Putamen (tissue), 1 donor: ENCODE measurements at places on chromosomes 12 and 14.

- no peak for DNase-seq
Measured at GRCh38 chr12:10052193-10052913, 21.9 kb downstream of the CLEC9A start.

DNA sequence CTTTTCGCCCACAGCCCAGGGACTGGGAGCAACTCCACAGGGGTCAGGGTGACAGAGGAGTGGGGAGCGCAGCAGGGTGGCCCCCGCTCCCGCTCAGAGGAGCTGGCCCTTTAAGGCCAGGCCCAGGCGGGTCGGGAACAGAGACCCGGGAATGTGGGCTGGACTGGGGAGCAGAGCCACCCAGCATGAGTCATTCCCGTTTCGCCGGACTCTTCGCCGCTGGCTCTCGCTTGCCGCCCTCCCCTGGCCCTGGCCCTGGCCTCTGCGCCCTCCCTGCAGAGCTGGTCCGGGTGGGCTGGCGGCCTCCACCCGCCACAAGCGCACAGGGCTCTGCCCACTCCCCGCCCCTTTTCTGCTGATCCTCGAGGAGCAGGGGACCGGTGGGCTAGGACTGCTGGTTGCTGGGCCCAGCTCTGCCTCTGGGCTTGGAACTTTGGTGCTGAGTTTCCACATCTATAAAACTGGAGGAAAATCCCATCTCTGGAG lies 92.8 kb downstream of the NINJ2 start:
- DNase-seq = no peak

DNA sequence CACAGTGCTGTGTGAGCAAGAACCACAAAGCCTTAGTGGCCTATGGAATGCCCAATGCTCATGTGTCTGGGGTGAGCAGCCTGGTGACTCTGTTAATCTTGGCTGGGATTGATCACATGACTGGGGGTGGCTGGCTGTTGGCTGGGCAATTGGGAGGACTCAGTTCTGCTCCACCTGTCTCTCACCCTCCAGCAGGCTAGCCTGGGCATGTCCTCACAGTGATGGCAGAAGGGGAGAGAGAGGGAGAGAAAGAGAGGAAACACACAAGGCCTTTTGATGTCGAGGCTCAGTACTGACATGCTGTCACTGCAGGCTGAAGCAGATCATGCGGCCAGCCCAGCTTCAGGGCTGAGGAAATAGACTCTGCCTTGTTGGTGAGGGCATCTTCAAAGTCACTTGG lies 136.8 kb downstream of the TBX5 start:
- no peak for DNase-seq

DNA sequence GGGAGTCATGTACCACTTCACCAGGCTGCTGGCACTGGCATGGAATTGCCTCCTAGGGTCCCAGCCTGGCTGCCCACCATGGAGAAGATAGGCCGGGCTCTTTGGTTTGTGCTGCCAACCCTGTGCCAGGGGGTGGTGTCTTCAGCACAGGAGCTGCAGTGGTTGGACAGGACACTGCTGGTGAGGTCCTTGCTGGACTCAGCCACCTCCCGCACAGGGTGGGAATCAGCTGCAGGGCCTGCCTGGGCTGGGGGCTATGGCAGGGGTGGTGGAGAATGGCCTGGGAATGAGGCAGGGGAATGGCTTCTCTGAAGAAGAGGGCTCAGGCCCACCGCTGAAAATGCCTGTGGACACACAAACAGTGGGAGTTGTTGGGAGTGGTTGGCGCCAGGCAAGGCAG lies 70.6 kb upstream of the CAPRIN2 start:
- DNase-seq = no peak

DNA sequence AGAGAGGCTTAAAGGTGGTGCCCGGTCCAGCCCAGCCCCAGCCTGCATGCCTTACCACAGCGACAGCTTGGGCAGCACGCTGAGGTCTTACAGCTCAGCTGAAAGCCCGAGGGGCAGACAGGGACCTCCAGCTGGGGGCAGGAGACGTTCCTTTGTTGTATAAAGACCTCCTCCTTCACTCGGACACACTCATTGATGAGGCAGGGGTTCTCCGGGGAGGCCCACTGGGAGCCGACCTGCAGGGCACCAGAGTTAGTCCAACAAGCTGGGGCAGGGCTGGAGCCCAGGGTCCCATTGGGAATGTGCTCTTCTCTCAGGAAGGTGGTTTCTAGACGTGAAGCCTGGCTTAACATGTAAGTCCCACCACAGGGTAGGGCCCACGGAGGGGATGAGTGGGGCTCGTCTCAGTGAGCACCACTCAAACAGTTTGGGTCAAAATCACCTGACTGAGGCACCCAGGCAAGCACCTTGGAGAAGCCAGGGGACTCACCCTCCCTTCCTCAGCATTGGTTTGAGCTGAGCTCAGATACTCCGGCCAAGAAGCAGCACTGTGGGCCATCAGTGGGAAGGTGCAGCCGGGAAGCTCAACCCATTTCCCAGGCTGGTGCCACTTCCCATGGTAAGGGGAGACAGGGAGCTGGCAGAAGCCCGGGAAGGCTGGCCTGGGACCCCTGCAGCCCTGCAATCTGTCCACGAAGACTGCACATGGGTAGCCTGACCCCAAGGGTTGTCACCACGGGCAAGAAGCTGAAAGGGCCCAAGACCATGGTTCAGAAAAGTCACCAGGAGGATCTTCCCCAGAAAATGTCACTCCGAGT lies 24.3 kb upstream of the ANO2 start:
- no peak for DNase-seq

DNA sequence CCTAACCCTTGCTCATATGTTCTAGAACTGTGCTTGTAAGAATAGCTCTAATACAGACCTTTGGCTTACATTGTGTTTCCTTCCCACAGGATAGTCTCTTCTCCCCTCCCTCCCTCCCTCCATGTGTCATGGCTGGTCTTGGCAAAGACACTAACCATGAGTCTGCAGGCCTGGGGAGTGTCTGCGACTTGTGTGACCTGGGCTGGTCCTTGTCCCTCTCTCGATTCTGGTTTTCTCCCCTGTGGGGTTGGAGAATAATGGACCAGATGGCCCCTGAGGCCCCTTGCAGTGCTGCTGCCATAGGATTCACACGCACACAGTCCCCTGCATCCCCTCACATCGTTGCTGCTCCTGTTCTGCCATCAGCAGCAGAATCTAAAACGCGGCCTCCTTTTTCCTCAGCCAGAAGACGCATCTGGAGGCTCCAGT lies 30.3 kb downstream of the DEGS2 start:
- no peak for DNase-seq

DNA sequence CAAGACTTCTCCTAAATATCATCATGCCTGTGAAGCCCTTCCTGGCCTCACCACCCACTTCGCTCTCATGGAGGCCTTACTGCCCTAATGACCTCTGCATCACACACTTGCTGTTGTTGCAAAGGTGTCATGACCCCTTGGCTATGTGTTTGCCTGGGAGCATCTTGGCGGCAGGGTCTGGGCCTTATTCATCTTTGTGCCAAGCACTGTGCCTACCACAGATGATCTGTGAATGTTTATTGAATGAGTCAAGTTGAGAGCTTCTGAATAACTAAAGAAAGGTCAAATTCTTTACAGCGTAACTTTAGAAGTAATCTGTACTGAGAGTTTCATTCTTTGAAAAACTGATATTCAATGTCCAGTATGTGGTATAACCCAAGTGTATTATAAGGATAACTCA lies 113.3 kb downstream of the TTC8 start:
- DNase-seq = no peak

GRCh38 chr12:71014180-71014785 lies 93.7 kb upstream of the PTPRR start:
- peak; percentile 12 for DNase-seq

GRCh38 chr14:106530423-106531107 lies 1004.2 kb downstream of the TMEM121 start:
- no peak for DNase-seq

DNA sequence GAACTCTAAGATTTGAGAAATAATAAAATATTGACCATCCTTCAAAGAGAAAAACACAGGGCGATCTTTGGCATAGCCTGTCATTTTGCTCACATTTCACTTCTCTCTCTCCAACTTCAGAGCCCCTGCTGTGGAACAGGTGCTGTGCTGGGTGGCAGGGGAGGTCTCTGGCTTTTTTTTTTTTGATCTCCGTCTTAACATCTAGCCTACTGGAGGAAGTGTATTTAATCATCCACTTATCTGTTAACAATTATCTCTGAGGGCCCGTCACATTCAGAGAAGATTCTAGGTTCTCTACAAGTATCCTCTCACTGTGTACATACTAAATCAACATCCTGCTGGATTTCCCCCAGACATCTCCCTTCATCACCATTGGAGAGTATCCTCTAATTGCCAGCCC lies 34.1 kb downstream of the CHST11 start:
- no peak for DNase-seq

GRCh38 chr12:116074686-116075085 lies 202.8 kb downstream of the MED13L start:
- no peak for DNase-seq

- no peak for DNase-seq
Measured at GRCh38 chr12:19572920-19573558, 133.7 kb downstream of the AEBP2 start.

GRCh38 chr14:70654632-70655031 lies 12.9 kb downstream of the TTC9 start:
- DNase-seq = no peak

DNA sequence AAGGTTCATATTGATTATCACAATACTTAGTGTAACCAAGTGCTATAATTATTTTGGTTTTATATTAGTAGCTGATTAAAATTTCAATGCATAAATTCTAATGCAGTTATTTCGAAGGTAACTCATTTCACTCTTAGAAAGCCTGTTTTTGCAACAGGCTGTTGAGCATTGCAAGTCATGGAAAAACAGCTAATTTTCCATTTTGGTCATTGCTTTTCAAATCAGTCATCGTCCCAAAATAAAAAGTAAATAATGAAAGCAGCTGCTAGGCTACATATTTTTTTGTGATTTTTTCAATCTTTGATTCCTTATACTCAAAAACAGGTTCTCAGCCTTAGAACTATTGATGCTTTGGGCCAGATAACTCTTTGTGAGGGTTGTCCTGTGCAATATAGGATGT lies 22.9 kb downstream of the VEZT start:
- no peak for DNase-seq

DNA sequence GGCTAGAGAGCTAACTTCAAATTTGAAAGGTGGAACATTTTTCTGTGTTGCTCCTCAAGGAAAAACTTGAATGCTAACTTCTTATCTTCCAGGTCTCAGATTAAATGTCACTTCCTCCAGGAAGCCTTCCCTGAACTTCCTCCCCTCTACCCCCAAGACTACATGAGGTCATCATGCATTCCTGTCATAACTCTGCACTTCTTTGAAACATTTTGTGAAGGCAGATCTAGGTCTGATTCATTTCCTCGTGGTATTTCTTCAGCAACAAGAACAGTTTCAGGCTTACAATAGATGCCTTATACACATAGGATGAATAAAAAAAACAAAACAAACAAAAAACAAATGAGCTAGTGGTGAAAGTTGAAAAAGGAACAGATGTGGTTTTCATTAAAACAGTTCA lies 97.1 kb upstream of the SRRM4 start:
- no peak for DNase-seq

GRCh38 chr12:44626883-44627282 lies 249.2 kb downstream of the NELL2 start:
- DNase-seq = no peak

GRCh38 chr12:113880988-113881962 lies 84.8 kb downstream of the RBM19 start:
- DNase-seq = no peak

GRCh38 chr12:5505751-5506150 lies 73.8 kb downstream of the NTF3 start:
- no peak for DNase-seq

DNA sequence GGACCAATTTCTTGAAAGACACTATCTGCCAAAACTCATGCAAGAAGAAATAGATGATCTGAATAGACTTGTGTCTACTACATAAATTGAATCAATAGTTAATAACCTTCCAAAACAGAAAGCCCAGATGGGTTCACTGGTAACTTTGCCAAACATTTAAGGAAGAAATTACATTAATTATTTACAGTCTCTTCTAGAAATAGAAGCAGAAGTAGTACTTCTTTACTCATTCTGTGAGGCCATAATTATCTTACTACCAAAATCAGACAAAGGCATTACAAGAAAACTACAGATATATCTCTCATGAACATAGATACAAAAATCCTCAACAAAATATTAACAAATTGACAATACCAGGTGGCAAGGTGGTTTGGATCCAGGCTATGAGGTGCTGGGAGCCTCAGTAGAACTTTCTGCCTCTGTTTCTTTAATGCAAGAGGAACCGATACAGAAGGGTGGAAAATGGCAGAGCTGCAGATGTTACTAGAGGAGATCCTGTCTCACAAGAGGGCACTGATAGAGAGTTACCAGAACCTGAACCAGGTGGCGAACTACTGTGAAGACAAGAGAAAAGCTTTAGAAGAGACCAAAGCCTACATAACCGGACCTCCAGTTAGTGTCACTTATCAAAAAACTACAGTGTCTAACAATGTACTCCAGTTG lies 33.7 kb upstream of the KTN1 start:
- no peak for DNase-seq

DNA sequence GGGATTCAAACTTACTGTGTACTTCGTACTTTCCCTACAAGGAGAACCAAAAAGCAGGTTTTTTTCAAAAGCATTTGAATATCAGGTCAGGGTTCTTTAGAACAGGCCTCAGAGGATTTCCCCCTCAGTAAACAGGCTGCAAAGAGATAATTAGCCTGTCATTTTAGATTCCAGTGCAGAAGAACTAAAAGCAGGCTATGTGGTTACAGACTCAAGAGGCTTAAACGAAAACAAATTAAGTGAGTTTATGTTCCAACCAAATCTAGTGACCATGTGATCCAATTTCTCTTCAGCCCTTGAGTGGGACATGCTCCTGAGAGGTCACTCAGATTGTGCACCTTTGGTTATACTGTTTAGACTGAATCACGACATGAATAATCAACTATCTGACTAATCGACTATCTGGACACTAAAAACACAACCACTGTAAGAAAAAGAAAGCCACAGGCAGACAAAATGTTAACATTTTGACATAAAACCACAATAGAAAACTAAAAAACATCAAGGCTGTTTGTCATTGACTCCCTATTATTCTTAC lies 4.5 kb downstream of the TMED8 start:
- no peak for DNase-seq

DNA sequence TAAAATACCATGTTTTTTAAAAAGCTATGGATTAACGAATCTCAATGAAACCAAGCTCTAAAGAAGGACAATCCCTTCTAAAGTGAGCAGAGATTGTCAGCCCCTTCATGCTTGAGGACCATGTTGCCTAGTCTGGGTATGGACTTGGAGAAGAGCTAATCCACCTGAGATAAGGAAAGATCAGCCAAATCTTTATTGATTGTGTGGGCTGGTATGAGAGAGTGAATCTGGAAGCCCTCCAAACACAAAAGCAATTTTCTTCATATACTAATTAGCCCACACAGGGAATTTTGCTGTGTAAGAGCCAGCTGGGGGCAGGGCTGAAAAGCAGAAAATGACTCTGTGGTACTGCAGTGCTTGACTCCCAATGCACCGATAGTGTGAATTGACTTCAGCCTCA lies 47.4 kb upstream of the DICER1 start:
- DNase-seq = no peak
